ENCODE measurements at places on chromosomes 1 and 21.
A peak's percentile ranks its signal among the peaks of the same experiment; 100 is the strongest.

GRCh38 chr1:39297551-39297950 is 93.1 kb downstream of the MACF1 start:
- DNase-seq: no peak

DNA sequence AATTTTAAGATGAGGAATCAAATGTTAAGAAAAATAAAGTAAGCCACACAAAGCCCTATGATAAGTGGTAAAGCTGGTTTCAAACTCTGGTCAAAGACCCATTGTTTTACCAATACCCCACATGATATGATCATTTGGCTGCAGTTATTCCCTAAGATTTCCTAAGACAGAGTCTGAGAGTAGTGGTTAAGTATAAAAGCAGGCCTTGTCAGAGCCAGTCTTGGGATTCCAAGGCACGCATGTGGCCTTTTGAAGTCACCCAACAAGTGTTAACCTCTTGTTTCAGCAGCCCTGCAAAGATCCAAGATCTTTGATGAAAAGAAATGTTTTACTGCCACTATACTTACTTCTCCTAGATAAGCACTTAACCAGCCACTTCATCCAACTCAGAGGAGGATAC is 159.2 kb downstream of the SIPA1L2 start:
- no peak for DNase-seq

- DNase-seq: no peak
Observed at GRCh38 chr1:155698382-155699038, 9.6 kb downstream of the DAP3 start.

DNA sequence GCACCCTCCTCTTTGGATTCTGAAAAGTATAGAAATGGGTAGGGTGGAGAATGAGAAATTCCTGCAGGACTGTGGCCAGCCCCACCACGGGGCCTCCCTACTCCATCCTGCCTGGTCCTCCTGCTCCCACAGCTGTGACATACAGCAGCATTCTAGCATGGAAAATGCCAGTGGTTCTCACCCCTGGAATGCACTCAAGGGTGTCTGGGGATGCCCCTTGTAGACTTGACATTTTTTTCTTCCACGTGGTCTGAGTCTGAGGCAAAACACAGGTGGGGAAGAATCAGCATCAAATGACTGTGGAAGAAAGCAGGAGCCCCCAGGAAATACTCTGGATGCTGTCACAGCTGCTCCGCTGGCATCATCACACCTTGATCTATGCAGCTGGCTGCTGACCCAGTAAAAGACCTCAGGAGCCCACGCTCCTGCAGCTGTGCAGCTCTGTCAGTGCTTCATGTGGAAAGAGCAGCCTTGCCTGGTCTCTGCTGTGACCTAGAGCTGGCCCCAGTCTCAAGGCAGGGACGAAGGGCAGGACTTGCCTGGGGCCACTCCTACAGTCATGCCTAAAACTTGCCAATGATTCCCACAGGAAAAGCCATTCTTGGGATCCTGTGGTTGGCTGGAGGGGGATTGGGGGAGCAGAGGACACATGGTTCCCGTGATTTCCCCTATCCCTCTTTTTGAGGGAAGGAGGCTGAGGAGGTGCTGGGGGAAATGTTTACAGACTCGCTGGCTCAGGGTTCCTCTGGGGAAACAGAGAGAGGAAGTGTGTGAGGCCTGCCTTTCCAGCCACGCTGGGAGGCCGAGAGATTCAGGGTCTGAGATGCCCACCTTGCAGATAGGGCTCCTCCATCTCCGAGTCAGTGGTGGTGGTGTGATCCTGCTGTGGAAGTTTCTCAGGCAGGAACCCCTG is 10.8 kb upstream of the A3GALT2 start:
- no peak for DNase-seq

DNA sequence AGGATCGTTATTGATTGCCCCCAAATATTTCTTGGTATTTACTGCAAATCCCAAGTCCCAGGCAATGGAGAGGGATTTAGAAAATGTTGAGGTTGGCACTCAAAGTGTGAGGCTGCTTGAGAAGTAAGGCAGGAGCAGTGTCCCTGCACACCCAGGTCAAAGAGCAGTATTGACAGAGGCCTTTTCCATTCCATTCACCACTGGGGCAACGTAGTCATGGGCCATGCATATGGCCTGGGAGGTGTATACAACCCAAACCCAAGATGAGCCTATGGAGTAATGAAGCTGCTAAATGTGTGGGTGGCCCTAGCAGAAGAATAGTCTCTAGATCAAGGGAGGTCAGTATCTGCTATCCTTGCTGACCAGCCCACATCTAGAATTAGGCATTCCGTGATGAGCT is 245.6 kb downstream of the FOXD2 start:
- DNase-seq: no peak

DNA sequence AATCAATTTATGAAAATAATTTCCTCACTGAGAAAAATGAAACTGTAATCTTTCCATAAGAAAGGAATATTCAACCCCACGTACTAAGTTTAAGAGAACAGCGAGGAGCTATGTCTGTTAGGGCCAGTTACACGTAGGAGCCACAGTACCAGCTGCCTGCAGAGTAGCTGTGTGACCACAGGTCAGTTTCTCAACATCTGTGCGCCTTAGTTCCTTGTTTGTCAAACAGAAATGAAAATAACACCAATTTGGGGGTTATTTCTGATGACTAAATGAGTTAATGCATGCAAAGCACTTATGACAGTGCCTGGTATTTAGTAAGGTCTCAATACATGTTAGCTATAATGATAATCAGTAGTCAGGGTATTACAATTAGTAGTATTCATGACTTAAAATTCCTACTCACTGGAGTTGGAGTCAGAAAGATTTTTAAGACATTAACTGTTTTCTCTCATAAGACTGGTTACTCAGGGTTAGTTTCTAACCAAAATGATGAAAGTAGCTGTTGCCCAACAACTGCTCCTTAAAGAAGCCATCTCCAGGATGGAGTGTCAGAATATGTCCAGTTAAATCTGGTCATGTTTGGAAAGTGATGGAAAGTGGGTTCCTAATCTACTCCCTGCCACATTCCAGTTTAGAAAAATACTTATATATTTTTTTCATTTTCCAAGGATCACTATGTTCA is 85.8 kb upstream of the ZNF648 start:
- no peak for DNase-seq

DNA sequence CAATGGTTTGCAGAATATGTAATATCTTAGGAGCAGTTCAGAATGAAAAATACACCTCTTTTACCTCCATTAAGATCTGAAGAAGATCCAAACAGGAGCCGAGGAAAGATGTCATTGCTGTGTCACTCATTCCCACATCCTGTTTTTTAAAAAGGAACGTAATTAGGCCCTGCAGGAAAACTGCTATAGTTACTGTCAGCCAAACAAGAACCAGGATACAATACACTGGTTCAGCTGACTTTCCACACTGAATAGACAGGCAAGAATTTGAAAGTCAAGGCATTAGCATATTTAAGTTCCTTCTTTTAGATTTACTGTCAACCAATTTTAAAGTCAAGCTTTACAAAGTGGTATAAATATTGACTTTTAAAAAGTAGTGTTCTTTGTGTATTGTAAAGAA is 63.8 kb downstream of the IARS2 start:
- no peak for DNase-seq

- no peak for DNase-seq
Observed at GRCh38 chr1:198119906-198120305, 36.9 kb upstream of the NEK7 start.

DNA sequence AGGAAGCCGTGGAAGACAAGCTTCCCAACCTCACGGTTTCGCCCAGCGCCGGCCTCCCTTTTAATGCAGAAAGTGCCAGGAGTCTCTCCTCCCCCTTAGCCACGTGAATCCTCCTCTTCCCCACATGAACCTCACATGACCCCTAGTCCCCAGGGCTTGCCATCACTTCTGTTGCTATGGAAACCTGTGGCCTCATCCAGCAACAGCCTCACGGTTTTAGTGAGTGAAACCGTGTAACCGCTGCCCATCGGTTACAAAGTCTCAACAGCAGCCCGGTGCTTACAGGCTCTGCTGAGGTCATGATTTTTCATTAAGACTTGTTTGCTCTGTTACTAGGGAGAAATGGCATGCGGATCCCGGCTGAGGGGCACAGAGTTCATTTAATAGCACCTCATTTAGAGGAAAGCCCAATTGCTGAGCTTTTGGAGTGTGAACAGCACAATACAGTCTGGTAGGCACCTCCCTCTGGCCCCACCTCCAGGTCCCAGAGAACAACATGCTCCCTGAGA is 143.2 kb upstream of the BACE2 start:
- DNase-seq: no peak

- DNase-seq: peak; percentile 84
Observed at GRCh38 chr21:43718872-43719747, at the start of gene PDXK. Gene PDXK, plus strand, starts transcription at chr21:43719129. Its CDS starts 166 bp downstream, at chr21:43719295.

DNA sequence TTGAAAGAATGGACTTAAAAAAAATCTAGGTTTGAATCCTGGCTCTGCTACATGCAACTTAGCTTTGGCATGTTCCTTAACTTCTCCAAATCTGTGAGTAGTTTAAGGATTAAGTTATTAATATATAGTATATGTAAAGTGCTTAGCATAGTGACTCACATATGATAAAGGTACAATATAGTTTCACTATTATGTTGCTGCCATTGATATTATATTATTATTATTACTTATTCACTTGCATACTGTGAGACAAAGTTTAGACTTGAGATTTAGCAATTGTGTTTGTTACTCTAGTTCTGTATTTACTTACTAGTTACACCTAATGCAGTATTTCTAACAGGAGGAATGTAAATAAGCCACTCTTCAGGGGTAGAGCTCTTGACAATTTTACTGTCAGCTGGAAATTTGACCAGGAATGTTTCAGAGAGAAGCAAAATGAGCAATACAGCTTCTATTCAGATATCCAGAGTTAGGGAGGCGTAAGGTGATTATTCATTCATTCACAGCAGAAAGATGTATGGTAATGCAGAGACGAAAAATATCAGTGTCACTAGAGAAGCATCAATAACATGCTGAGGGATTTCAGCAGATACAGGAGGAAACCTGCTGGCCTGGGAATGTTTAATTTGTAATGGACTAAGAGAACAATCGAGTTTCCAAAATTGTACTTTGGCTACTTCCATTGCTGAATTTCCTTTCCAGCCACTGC is 25.5 kb downstream of the RGS7 start:
- DNase-seq: no peak

DNA sequence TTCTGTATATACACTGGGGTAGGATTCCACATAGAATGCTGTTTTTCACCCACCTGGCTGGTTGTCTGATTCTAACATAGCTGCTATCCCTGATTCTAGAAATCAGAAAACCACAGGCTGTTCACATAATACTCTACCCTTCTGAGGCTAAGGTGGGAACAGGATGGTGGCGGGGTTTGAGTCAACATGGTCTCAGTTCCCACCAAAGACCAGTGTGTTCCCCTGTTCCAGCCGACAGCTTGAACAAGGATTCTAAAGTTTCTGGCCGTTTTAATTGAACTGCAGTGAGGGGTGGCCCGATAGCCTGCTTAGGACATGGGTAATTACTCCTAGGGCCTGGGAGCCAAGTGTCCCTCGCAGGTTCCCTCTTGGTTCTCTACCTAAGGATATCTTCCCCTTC is 38.4 kb downstream of the PEX14 start:
- peak; percentile 30 for DNase-seq

- DNase-seq: no peak
Observed at GRCh38 chr1:170376801-170377385, 155.1 kb upstream of the GORAB start.

Measured in activated T-cell treated with anti-CD3 and anti-CD28 coated beads, Interleukin-2, amount 50 U/mL, for 48 hours (primary cell).